CD4-positive, alpha-beta T cell treated with Interleukin-1 beta for 1 hour (primary cell): ENCODE measurements at places on chromosomes 1 and 21.

DNA sequence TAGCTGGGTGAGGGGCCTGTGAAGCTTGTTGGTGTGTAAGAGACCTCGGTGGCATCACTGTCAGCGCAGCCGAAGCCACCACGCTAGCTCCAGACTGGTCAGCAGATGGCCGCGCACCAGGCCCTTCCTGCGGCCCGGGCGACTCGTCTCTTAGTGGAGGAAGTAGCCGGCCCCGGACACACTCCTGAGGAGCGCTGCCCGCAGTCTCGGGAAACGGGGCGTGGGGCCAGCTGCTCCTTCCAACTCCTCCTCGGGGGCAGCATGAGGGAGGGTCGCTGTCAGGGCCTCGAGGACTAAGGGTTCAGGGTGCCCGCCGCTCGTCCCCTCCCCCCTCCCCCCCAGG is 20.4 kb downstream of the H3-3A start:
- peak; percentile 17 for DNase-seq

GRCh38 chr1:15384301-15384901 is 25.3 kb upstream of the EFHD2 start:
- DNase-seq, result no peak

DNA sequence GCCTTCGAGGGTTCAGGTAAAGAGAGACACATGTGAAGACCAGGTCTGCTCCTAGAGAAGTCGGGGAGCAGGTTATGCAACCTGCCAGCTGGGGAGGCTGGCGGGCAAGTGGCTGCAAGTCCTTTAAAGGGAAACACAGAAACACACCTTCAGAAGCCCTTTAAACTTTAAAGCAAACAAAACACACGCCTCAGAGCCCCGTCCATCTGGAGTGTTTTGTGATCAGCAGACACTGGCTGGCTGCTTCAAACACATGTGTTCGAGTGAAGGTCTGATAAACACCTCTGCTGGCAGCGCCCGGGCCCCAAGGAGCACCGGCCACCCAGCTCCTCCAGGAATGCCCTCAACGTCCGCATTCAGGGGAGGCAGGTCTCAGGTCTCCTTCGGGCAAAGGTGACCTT is 15.2 kb downstream of the RIPK4 start:
- no peak for DNase-seq

- no peak for DNase-seq
Measured at GRCh38 chr1:220378571-220379302, 106.5 kb upstream of the RAB3GAP2 start.

- no peak for DNase-seq
Measured at GRCh38 chr21:40631211-40631610, 215.7 kb downstream of the DSCAM start.

- DNase-seq, result no peak
Measured at GRCh38 chr1:110059133-110059863, 11.2 kb downstream of the ALX3 start.

DNA sequence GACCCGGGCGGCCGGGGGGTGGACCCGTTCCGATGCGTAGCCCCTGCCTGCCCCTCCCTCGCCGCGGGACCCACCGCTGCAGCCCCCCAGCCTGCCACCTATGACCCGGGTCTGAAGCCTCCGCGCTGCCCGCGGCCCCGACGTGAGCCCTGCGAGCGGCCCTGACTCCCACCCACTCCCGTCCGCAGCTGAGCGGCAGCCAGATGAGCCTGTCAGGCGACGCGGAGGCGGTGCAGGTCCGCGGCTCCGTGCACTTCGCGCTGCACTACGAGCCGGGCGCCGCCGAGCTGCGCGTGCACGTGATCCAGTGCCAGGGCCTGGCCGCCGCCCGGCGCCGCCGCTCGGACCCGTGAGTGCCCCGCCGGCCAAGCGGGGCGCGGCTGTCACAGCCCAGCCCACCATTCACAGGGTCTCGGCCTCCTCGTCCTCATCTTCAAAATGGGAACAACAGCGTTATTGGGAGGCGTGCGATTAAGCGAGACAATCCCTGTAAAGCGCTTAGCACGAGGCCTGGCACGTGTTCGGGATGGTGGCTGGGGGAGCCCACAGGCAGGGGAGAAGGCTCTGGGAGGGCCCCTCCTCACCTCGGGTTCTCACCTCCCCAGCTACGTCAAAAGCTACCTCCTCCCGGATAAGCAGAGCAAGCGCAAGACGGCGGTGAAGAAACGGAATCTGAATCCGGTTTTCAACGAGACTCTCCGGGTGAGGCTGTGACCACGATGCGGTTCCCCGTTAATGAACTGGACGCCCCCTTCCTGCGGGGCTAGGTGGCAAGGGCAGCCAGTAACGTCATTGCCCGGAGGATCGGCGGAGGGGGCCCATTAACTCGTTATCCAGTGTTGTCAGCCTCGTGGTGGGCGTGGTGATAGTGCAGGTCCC is 8.2 kb downstream of the SYTL1 start:
- DNase-seq, result no peak

- DNase-seq, result no peak
Measured at GRCh38 chr1:178196631-178197030, 102.7 kb downstream of the RASAL2 start.

GRCh38 chr1:165451691-165452090 is 6.8 kb upstream of the RXRG start:
- DNase-seq, result no peak

GRCh38 chr21:42467140-42467983 is 28.7 kb downstream of the RSPH1 start:
- DNase-seq, result no peak

DNA sequence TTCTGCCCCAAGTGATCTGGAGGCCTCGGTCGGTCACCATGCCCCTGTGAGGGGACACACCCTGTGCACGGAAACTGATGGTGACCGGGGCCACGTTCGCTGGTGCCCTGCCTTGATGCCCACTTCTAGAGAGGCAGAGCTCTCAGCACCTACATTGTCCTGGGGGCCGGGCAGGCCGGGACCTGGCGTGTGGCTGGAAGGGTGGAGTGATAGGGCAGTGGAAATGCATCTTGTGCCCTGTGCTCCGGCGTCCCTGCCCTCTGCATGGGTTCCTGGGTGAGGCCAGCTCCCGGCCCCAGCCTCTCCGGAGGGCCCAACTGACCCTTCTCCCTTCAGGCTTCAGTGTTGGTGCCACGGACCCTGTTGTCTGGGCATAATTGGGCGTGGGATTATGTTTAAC is 11.0 kb upstream of the UMODL1 start:
- no peak for DNase-seq

DNA sequence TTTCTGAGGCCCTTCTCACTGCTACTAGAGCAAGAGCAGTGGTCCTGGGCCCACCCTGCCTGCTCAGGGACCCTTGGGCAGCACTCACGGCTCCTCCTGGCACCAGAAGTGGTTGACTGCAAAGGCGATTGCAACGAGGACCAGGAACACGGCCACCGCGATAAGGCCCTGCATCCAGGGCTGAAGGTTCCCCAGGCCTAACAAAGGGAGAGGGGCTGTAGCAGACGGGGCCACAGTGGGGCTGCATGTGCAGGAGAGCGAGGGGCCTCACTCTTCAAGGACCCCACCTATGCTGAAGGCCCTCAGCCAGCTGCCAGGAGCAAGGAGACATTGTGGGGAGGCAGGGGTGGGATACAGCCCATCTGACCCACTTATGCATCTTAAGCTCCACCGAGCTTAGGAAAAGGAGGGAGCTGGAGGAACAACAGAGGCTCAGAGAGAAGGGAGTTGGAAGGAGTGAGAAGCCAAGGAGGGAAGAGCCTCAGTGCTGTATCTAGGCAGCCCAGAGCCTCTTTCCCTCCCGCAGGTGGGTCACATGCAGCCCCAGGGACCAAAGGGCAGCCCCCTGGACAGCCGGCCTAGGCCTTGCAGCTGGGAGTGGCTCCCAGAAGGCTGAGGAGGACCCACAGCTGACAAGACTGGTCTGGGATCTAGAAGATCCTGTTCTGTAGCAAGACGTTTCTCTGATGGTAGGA is 2.5 kb downstream of the PDZK1IP1 start:
- DNase-seq, result no peak

DNA sequence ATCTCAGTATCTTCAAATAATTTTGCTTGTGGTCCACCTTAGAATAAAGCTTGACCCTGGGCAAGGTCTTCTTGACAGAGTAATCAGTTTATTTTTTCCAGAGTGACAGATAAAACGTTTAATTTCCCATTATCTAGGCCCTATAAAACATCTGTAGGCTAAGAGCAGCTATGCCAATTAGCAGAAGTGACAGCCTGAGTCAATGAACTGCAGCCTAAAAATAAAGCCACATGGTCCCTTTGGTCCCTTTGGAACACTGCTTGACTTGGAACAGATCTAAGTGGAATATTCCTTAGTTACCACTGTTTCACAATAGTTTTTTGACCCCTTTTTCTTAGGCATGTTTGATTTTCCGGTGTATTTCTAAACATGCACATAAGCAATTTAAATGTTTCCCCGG is 6.3 kb upstream of the RGS13 start:
- DNase-seq, result no peak

DNA sequence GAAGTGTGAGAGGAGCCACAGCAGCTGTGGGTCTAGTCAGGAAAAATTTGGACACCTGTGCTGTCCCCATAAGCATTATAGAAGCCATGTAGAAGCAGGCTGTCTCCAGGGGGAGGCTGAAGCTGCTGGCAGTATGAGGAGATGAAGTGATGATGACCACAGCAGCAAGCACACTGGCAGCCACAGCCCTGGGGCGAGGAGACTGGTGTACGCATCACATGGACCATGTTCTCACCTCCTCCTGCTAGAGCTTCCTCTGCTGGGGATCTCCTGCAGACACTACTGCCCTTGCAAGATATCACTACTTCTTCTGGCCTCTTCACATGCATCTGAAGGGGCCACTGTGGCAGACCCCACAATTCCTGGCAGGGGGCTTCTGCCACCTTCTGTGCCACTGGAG is 33.8 kb upstream of the CREG1 start:
- DNase-seq, result no peak

GRCh38 chr1:54376430-54377039 is 29.7 kb downstream of the SSBP3 start:
- DNase-seq, result no peak

- DNase-seq, result peak; percentile 69
Measured at GRCh38 chr1:151534662-151535278, 5.3 kb upstream of the TUFT1 start.

GRCh38 chr1:234611225-234611846 is 1.4 kb upstream of the IRF2BP2 start:
- DNase-seq, result peak; percentile 87

DNA sequence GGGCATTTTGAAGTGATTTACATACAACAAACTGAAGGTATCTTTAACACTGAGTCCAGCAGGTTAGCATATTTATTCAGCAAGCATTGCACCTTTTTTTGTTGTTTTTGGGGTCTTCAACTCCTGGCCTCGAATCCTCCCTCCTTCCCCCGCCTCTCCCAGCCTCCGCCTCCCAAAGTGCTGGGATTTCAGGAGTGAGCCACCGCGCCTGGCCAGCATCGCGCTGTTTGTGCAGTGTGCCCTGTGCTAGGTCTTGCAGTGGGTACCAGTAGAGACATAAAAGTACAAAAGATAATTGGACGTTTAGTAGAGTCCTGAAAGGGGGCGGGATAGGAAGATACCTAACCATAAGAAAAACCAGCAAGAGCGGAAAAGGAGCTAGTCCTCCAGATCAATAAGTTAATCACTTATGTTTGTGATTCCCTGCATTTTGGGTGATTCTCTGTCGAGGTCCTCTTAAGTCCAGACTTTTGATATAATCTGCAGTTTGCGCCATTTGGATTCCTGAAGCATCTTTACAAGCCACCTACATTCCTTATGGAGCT is 111.8 kb downstream of the OSBPL9 start:
- DNase-seq, result no peak

GRCh38 chr1:5933050-5933449 is 59.2 kb downstream of the NPHP4 start:
- DNase-seq, result no peak

DNA sequence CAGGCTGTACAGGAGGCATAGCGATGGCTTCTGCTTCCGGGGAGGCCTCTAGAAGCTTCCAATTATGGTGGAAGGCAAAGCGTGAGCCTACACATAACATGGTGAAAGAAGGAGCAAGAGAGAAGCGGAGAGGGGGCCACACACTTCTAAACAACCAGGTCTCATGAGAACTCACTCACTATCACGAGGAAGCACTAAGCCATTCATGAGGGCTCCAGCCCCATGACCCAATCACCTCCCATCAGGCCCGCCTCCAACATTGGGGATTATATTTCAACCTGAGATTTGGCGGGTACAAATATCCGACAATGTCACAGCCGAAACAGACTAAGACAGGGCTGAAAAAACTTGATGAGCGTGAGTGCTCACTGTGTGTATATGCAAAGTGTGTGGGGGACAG is 89.3 kb upstream of the CNIH3 start:
- no peak for DNase-seq

- no peak for DNase-seq
Measured at GRCh38 chr1:158735848-158736247, 15.3 kb upstream of the OR6K3 start.

GRCh38 chr1:7418442-7419080 is 352.5 kb upstream of the VAMP3 start:
- DNase-seq, result no peak

- DNase-seq, result no peak
Measured at GRCh38 chr1:29801561-29801973, 565.2 kb downstream of the PTPRU start.

DNA sequence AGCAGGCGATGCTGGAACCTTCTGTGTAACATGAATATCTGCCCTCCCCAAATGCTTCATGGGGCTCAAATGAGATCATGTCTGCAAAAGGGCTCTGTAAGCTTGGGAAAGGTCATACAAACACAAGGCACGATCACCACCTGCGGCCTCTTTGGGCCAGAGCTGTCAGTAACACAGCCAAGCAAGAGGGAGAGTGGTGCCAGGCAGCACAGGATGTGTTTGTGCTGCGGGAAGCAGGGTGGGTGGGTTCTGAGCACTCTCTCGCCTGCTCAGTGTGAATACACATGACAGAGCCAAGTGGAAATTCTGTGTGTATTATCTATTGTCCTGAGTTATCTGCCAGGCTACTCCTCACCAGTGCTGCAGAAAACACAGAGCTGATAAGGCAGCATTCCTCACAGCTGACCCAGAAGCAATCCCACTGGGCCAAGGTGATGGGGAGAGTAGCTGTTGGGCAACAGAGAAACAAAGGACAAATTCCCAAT is 101.2 kb downstream of the LAMC2 start:
- DNase-seq, result no peak

GRCh38 chr21:46066591-46067331 is 31.2 kb upstream of the COL6A2 start:
- no peak for DNase-seq

DNA sequence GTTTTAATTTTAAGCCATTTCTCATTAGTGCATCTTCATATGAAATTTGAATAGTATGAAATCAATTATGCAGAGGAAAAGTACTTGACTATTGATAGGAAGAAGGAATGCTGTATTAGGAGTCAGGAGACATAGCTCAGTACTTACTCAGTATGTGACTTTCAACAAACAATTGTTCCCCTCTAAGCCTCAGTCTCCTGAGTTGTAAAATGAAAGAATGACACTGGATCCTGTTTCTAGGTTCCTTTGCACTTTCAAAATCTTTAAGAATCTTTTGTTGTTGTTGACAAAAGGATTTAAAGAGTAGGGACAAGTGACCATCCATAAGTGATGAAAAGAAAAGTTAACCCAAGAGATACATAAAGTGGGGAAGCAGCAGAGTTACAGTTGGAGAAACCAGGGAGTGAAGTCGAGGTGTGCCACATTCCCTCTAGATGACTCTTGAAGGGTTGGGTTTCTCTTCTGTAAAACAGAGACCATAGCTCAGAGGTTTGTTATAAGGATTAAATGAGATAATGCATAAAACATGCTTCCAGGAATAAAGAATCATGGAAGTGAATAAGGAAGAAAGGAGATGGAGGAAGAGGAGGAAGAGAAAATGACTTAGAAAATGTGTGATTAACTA is 105.7 kb upstream of the KCNJ15 start:
- DNase-seq, result no peak
